ENCODE measurements at places on chromosomes 3 and 15. TPM values are rescaled to one million over a fixed set of nuclear protein-coding genes. Genes with fewer than 3 reads are reported as not detected.

DNA sequence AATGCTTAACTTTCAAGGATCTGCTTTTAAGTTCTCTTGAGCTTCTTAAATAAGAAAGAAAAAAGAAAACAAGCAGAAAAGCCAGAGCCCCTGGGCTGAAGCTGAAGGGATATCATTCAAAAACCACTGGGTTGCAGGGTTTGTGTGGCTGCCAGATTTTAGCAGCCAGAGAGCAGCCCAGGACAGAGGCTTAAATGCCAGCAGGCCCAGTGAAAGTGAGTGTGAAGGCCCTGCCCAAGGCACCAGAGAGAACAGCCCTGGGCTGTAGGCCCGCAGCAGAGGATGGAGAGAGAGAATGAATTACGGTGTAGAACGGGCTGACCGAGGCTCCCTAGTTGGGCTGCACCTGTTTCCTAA, 106.3 kb upstream of the BOC start:
- DNase-seq, result no peak
- H3K4me1 ChIP-seq, result no peaks in the 10 kb centered on the region
- no peak overlapping the region for H3K27ac ChIP-seq
- no peak overlapping the region for H3K4me3 ChIP-seq

DNA sequence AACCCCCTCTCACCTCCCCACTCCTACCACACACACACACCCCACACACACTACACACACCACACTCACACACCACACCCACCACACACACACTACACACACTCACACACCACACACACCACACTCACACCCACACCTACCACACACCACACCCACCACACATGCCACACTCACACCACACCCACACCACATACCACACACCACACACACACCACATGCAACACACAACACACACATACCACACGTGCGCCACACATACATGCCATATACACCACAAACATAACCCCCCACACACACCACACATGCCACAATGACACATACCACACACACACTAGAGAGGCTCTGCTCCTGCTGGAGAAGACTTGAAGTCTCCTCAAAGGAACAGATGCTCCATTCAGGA, 5.9 kb upstream of the ITPKA start:
- no peak overlapping the region for H3K27ac ChIP-seq
- no peaks in the 10 kb centered on the region for H3K27me3 ChIP-seq
- no peak overlapping the region for H3K4me3 ChIP-seq
- H3K4me1 ChIP-seq, result peaks cover 4% of the 10 kb centered on the region

Gene ARHGAP31
- 1.2 TPM for total RNA-seq

GRCh38 chr15:49066372-49066771, 20.1 kb upstream of the SECISBP2L start:
- no peak for DNase-seq
- H3K27me3 ChIP-seq, result no peaks in the 10 kb centered on the region

Gene NTRK3
- total RNA-seq, result 0.11 TPM

Gene APOD
- total RNA-seq, result not detected

- no peak for DNase-seq
- H3K4me3 ChIP-seq, result no peak overlapping the region
- no peaks in the 10 kb centered on the region for H3K4me1 ChIP-seq
- H3K27ac ChIP-seq, result no peak overlapping the region
- no peaks in the 10 kb centered on the region for H3K27me3 ChIP-seq
Measured at GRCh38 chr15:80577552-80578205, 117.4 kb upstream of the ABHD17C start.

- DNase-seq, result no peak
- H3K36me3 ChIP-seq, result no peaks in the 10 kb centered on the region
- no peaks in the 10 kb centered on the region for H3K4me1 ChIP-seq
- H3K4me3 ChIP-seq, result no peak overlapping the region
- H3K27ac ChIP-seq, result no peak overlapping the region
- H3K27me3 ChIP-seq, result no peaks in the 10 kb centered on the region
Measured at GRCh38 chr3:155462672-155463071, 169.2 kb upstream of the STRIT1 start.

GRCh38 chr3:98573181-98573728, 20.2 kb downstream of the CPOX start:
- no peak overlapping the region for H3K4me3 ChIP-seq
- DNase-seq, result peak; percentile 47
- no peaks in the 10 kb centered on the region for H3K4me1 ChIP-seq
- H3K27me3 ChIP-seq, result no peaks in the 10 kb centered on the region

DNA sequence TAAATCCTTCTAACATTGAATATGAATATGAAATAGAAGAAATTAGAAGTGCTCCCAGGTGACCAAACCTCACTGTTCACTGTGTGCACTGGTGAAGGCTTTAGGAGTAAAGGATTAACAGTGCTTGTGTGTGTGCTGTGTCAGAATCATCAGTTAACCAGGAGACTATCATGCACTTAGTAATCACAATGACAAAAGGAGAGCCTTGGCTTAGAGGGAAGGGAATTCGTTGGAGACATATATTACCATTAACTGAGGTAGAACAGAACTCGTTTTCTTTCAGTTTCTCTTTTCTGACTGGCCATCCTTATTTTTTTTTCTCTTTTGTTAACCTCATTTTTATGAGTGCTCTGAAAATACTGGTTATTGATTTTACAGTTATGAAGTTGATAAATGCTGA, 213.3 kb upstream of the GBE1 start:
- no peaks in the 10 kb centered on the region for H3K4me1 ChIP-seq
- DNase-seq, result no peak
- no peaks in the 10 kb centered on the region for H3K27me3 ChIP-seq
- H3K36me3 ChIP-seq, result no peaks in the 10 kb centered on the region
- H3K4me3 ChIP-seq, result no peak overlapping the region

DNA sequence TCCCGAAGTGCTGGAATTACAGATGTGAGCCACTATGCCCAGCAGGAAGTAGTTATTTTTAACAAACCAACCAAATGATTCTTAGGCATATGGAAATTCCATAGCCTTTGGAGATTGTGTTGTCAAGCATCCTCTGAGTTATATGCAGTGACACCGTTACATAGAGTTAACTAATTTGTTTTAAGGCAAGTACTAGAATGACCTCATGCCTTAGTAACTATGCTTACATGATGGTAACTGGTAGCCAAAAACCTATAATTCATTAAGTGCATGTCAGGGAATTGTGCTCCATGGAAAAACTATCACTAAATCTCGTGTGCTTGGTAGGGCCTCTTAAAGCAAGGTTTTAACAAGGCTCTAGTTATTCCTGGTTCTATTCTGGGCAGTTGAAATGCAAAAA, 392.8 kb downstream of the TUSC7 start:
- H3K4me3 ChIP-seq, result no peak overlapping the region
- no peaks in the 10 kb centered on the region for H3K4me1 ChIP-seq
- H3K27me3 ChIP-seq, result no peaks in the 10 kb centered on the region

DNA sequence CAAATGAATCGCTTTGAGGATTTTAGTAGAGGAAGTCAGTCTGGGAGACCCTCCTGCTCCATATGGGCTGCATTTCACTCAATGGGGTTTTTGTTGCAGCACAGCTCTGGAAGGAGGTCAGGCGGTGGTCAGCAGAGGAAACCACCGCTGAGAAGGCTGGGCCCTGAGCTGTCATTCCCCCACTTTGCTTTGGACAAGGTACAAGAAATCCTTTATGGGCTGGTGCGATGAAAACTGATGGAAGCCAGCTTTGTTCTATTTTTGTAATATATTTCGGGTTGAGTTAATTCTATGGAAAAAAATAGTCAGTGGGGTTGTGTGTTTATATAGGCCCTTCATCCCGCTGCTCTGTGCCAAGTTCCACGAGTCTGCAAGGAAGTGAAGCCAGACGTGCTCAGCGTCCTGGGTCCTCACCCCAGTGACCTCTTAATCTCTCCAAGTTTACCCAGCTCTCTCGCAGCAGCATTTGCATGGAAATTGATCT, 157.1 kb upstream of the TMC3 start:
- DNase-seq, result no peak
- no peaks in the 10 kb centered on the region for H3K4me1 ChIP-seq
- H3K36me3 ChIP-seq, result no peaks in the 10 kb centered on the region
- no peaks in the 10 kb centered on the region for H3K27me3 ChIP-seq

DNA sequence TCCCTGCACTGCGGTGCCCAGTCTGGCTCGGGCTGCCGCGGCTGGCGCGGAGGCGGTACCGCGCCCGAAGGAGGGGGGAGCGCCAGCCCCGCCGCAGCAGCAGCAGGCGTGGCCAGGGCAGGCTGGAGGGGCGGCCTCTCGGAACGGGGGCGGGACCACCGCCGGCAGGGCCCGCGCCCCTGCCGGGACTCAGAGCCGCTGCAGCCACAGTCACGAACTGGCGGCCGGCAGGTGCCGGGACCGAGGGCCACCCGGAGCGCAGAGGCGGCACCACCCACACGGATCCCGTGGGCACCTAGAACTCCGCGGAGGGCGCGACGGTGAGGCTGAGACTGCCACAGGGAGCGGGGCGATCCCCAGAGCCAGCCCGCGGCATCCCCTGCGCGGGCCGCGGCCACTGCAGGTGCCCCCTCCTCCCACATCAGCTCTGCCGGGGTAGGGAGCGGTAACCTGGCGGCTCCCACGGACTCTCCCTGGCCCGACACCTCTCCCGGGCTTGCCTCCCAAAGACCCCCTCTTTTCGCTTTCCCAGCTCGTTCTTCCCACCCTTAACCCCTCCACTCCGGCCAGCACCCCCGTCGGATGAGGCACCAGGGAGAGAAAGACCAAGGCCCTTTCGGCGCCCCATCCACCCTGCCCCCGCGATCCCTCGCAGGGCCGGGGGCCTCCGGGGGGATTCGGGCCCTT, at the start of gene VWA5B2:
Gene VWA5B2, plus strand, starts transcription at position 192 of the 687 bp plus-strand sequence. CDS start 944 bp downstream, outside the sequence.
- no peaks in the 10 kb centered on the region for H3K27me3 ChIP-seq
- peaks cover 25% of the 10 kb centered on the region for H3K4me1 ChIP-seq
- DNase-seq, result peak; percentile 94
- peak within 1 kb of the TSS; percentile 78 for H3K4me3 ChIP-seq

DNA sequence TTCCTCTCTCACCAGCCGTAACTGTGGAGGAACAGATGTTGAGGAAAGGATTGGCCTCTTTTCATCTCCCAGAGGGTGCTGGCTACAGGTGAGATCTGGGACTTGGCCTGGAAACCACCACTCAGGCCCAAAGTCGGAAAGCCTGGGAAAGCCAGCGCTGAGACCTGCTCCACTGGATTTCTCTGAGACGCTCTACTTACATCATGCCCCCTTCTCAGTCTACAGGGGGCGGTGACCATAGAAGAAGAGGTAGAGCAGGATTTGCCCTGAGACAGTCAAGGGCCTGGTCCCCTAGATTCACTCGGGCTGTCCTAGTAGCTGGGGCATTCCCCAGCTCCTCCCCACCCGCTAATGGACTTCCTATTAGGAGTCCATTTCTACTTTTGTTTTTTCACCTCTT, 80.9 kb downstream of the C3orf38 start:
- no peaks in the 10 kb centered on the region for H3K36me3 ChIP-seq
- H3K27ac ChIP-seq, result no peak overlapping the region
- no peaks in the 10 kb centered on the region for H3K4me1 ChIP-seq

Gene IGF2BP2
- total RNA-seq, result 0.18 TPM

- no peaks in the 10 kb centered on the region for H3K36me3 ChIP-seq
- no peaks in the 10 kb centered on the region for H3K4me1 ChIP-seq
- no peak overlapping the region for H3K27ac ChIP-seq
- DNase-seq, result no peak
- no peak overlapping the region for H3K4me3 ChIP-seq
Measured at GRCh38 chr3:69174871-69175737, 52.7 kb upstream of the LMOD3 start.

Gene FAM3D
- not detected for total RNA-seq

Gene SERPINI1
- total RNA-seq, result 0.47 TPM

- no peak for DNase-seq
- H3K4me3 ChIP-seq, result no peak overlapping the region
- H3K36me3 ChIP-seq, result no peaks in the 10 kb centered on the region
- no peak overlapping the region for H3K27ac ChIP-seq
- no peaks in the 10 kb centered on the region for H3K4me1 ChIP-seq
Measured at GRCh38 chr3:176505878-176506621, 691.2 kb downstream of the TBL1XR1 start.

- no peak for DNase-seq
- H3K27me3 ChIP-seq, result no peaks in the 10 kb centered on the region
- H3K4me3 ChIP-seq, result no peak overlapping the region
Measured at GRCh38 chr3:45991341-45991740, 4.3 kb downstream of the FYCO1 start.

- no peaks in the 10 kb centered on the region for H3K27me3 ChIP-seq
- no peak overlapping the region for H3K27ac ChIP-seq
- DNase-seq, result no peak
Measured at GRCh38 chr3:162141272-162141791, 644.7 kb downstream of the OTOL1 start.

All from Karpas-422 (cell line).